ENCODE measurements at places on chromosomes 11 and 22.

GRCh38 chr11:74370123-74370522 is 28.1 kb downstream of the PGM2L1 start:
- DNase-seq, result no peak

GRCh38 chr11:19769820-19770219 is 57.2 kb downstream of the NAV2 start:
- DNase-seq, result no peak

GRCh38 chr11:112392904-112393303 is 132.2 kb upstream of the PLET1 start:
- no peak for DNase-seq

- DNase-seq, result no peak
Measured at GRCh38 chr11:17416492-17416891, 28.0 kb upstream of the KCNJ11 start.

- DNase-seq, result no peak
Measured at GRCh38 chr11:3158131-3158591, 6.9 kb downstream of the OSBPL5 start.

DNA sequence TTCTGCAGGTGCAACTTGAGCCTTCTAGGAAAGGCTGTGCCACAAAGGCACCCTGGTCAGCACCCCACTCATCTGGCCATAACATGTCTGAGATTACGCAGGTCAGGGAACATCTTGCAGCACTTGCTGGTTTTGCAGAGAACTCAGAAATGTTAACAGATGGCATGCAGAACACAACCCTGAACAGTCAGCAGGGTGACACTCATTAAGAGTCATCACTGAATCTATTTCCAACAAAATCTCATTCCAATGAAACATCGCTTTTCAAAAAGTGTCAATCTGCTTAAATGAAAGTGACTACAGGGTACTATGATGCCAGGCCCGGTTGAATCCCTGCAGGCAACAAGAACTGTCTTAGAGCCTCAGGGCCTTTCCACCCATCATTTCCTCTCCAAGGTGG is 369.8 kb upstream of the CCDC90B start:
- DNase-seq, result no peak

GRCh38 chr11:116833491-116833815 is 3.7 kb downstream of the APOC3 start:
- DNase-seq, result no peak

- DNase-seq, result peak; percentile 22
Measured at GRCh38 chr11:112555491-112556364, 295.1 kb upstream of the PLET1 start.

DNA sequence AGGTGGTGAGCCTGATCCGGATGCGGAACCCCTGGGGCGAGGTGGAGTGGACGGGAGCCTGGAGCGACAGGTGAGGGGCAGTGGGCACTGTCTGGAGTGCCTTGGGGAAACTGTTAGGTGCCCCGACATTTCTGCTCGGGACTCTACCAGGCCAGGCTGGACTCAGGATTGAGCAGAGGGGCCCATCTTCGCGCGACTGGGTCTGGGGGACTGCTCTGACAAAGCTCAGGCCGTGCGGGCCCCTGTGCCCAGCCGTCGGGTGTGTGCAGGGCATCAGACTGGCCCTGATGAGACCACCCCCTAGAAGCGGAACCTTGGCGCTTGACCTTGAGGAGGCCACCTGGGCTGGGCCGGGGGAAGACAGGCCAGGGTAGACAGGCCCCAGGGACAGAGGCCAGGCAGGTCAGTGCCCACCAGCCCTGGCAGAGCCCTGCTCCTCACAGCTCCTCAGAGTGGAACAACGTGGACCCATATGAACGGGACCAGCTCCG is 6.3 kb downstream of the CAPN1 start:
- DNase-seq, result no peak

GRCh38 chr22:20561882-20562281 is 54.5 kb downstream of the MED15 start:
- DNase-seq, result no peak

GRCh38 chr11:2035382-2035781 is 37.7 kb upstream of the H19 start:
- DNase-seq, result no peak
